ENCODE measurements at places on chromosomes 4 and X. TPM values are rescaled to one million over a fixed set of nuclear protein-coding genes. Genes with fewer than 3 reads are reported as not detected.

Gene RBM41
- 11.5 TPM for total RNA-seq

Gene HSFX3
- total RNA-seq = not detected

Gene NOX1
- total RNA-seq = not detected

Gene INTS6L
- total RNA-seq = 2.5 TPM

Gene MMGT1
- 11.3 TPM for total RNA-seq

Gene SLITRK2
- not detected for total RNA-seq

Gene DUX4
- total RNA-seq = not detected

Gene PSAPL1
- not detected for total RNA-seq

Gene STOX2
- total RNA-seq = 1.8 TPM

Gene CSAG2
- not detected for total RNA-seq

Gene BEND2
- total RNA-seq = not detected

Gene OPRPN
- total RNA-seq = not detected

Gene CFAP299
- total RNA-seq = 15.2 TPM

Gene ODAPH
- total RNA-seq = not detected

Gene SPANXA1
- not detected for total RNA-seq

Gene GSX2
- not detected for total RNA-seq

Gene SMIM10L2A
- total RNA-seq = 0.12 TPM

Gene TMEM35A
- total RNA-seq = 7.1 TPM

Gene ASMT
- total RNA-seq = not detected

Gene SLC38A5
- 21.1 TPM for total RNA-seq

Gene EXOC1L
- total RNA-seq = not detected

Gene GSTCD
- 6.8 TPM for total RNA-seq

Gene HMX1
- total RNA-seq = not detected

Gene DCHS2
- under 0.01 TPM for total RNA-seq

Gene F11
- total RNA-seq = not detected
